ENCODE measurements at places on chromosomes 1 and 21. TPM values are rescaled to one million over a fixed set of nuclear protein-coding genes. Genes with fewer than 3 reads are reported as not detected.

DNA sequence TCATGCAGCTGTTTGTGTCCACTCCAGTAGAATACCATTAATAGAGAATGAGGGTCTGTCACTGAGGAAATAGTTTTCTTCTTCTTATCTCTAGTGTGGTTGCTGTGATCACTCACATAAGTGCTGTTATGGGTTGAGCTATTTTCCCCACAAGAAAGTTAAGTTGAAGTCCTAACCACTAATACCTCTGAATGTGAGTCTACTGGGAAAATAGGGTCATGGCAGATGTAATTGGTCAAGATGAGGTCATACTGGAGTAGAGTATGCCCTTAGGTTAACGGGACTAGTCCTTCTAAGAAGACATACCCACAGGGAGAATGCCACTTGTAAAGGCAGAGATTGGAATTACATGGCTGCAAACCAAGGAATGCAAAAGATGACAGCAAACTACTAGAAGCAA, 70.5 kb upstream of the COL24A1 start:
- DNase-seq = no peak

CHI3L2 gene
- total RNA-seq = not detected

LRIF1 gene
- 11.1 TPM for total RNA-seq

DNA sequence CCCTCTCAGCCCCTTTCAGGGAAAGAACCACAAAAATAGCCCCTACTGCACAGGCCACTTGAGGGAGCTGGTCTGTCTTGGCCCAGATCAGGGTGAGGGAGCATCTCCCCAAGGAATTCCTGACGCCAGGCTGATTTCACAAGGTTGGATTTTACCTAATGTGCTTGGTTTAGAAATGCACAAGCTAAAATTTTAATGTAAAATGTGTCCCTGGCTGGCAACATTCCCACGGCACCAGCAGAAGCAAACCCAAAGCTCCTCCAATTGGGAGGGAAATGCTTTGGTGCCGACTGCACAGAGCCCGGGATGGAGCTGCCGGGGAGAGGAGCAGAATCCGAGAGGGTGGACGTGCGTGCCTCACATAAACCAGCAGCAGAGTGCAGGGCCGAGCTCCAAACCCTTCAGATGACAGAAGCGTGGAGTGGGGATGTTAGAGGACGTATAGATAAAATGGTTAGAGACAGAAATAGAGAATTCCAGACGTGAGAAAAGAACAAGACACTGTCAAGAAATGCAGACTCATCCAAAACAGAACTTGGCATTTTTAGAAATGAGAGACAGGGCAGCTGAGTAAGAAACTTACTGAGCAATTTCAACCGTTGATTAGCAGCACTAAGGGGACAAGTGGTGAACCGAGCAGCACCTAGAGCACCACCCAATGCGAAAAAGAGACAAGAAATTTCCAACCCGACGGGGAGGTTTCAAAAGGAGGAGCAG, 41.6 kb upstream of the TMEM52 start:
- no peak for DNase-seq

CD5L gene
- not detected for total RNA-seq
